D721Med (cell line): ENCODE measurements at places on chromosomes 1 and 21.

- no peak for DNase-seq
Observed at GRCh38 chr1:160606611-160607010, 27.3 kb upstream of the CD84 start.

DNA sequence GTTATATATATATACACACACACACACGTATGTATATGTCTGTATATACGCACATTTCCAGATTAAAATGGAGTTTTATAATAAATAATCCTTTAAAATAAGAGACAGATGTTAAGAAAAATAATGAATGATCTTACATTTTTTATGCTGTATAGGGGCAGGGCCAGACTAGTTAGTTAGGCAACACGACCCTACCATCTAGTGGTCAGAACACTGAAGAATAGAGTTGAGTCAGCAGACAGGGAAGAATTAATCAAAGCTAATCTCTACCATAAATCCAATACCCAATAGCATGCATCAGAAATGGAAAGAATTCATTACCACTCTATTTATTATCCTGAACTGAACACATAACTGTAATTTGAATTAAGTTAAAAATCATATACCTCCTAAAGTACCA lies 156.7 kb downstream of the BRINP3 start:
- DNase-seq, result no peak

DNA sequence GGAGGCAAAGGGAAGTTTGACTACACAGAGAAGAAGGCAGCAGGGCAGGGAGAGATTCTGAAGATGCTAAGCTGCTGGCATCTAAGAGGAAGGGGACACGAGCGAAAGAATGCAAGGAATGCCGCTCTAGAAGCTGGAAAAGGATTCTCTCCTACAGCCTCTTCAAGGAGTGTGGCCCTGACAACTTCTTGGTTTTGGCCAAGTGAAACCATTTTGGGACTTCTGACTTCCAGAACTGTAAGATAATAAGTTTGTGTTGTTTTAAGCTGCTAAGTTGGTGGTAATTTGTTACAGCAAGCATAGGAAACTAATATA lies 28.5 kb downstream of the MGST3 start:
- no peak for DNase-seq

- DNase-seq, result no peak
Observed at GRCh38 chr1:61560385-61560784, 164.6 kb downstream of the TM2D1 start.

GRCh38 chr1:113854234-113854633 lies 17.3 kb downstream of the PTPN22 start:
- no peak for DNase-seq

GRCh38 chr1:94096797-94097549 lies 24.0 kb downstream of the ABCA4 start:
- DNase-seq, result no peak

- no peak for DNase-seq
Observed at GRCh38 chr1:61680500-61680899, 44.4 kb downstream of the TM2D1 start.

DNA sequence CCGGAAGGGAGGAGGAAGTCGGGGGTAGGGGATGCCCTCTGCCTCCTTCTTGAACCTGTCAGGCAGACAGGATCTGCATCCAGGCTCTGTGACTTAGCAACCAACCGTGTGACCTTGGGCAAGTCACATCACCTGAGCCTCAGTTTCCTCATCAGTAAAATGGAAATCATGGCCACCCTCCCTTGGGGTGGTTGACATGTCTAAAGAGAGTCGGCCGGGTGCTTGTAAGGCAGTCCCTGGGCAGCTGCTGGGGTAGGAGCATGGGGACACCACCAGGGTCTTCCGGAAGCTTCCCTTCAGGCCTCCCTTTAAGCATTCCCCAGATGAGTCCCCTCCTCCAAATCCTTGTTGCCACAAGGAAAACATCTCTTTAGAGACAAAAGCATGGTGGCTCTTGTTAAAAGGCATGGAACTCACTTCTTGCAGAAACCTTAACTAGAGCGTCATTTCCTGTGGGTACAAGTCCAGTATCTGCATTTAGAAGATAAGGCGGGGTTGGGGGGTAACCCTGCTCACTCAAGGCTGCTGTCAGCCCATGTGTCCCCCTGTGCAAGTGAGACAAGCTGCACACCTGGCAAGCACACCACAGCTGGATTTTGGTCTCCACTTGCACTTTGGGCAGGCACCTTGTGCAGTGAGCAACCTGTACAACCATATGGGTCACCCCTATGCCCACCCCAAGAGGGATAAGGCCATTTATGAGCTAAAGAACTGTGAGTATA lies 10.4 kb downstream of the CLCNKB start:
- DNase-seq, result no peak
